ENCODE measurements at places on chromosomes 4 and X. TPM values are rescaled to one million over a fixed set of nuclear protein-coding genes. Genes with fewer than 3 reads are reported as not detected.
A peak's percentile ranks its signal among the peaks of the same experiment; 100 is the strongest.

DNA sequence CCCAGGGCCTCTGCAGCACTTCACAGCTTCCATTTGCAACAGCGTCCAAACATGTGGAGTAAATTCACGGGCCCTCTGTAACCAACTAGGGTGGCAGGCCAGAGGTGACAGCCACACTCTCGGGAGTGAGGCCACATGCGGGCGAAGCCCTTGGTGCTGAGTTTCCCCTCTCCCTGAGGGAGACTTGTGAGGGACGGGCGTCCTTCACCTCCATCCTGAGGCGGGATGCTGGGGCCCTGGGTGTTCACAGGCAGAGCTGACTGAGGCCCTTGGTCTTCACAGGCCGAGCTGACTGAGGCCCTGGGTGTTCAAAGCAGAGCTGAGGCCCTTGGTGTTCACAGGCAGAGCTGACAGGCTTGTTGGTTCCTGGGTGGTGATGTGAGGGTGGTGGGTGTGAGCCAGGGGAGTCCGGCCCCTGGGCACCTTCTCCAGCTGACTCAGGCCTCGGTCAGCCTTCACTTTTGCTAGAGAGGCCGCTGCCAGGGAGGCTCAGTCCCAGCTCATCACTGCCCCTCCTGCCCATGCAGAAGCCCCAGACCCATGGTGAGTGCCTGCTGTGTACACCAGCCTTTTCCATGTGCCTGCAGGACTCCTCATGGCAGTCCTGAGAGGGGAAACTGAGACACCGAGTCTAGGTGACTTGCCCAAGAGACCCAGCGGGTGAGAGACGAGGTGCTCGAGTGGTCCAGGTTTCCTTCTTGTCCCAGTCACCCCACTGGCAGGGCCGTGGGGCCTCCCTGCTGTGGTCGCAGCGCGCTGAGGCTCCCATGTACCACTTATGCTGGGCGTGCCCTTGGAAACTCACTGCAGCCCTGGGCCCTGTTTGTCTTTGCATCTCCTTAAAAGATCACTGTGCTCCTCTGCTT, 8.5 kb downstream of the WFS1 start:
- DNase-seq: no peak

DNA sequence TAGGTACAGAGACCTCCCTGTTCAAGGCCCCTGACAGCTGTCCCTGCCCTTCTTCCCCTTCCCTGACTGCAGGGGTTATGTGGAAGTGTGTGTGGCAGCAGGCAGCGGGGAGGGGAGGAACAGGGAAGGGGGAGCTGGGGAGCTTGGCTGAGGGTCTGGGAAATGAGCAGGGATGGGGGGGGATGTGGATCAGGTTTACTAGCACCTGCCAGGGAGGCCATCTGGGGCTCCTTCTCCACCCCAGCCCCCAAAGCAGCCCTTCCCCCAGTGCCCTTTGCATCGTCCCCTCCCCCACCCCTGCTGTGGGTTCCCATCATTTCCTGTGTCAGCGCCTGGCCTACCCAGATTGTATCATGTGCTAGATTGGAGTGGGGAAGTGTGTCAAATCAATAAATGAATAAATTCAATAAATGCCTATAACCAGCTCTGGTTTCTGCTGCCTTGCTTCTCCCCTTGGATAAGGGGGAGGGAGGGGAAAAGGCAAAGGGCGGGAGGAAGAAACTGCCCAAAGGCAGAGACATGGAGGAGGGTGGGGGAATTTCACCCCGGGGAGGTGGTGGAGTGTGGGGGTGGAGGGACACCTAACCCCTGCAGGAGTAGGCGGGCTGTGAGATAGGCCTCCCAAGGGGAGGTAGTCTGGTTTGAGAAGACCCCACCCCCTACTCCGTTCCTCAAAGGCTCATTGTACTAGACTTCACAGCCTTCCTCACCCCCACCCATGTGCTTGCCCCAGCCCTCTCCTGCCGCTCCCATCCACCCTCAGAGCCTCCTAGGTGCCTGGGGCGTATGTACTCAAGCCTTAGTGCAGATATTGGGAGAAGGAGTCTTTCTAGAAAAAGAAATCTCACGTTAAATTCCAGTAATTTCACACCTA, 3.2 kb downstream of the CXorf65 start:
- DNase-seq: peak; percentile 56

- DNase-seq: no peak
Observed at GRCh38 chr4:107877361-107877760, 52.6 kb downstream of the SGMS2 start.

- DNase-seq: peak; percentile 47
Observed at GRCh38 chr4:81466841-81467671, 4.7 kb downstream of the RASGEF1B start.

GRCh38 chrX:119516157-119516702, 48.0 kb downstream of the SLC25A5 start:
- DNase-seq: peak; percentile 49

GRCh38 chr4:74805601-74806000, 11.3 kb upstream of the BTC start:
- no peak for DNase-seq

- DNase-seq: no peak
Observed at GRCh38 chr4:130043732-130044160, 947.8 kb downstream of the C4orf33 start.

- no peak for DNase-seq
Observed at GRCh38 chr4:15683143-15683495, 1.5 kb downstream of the FAM200B start.

GRCh38 chr4:153345012-153345981, 809 bp downstream of the MND1 start:
- peak; percentile 60 for DNase-seq

- no peak for DNase-seq
Observed at GRCh38 chr4:12827966-12828365, 656.2 kb downstream of the RAB28 start.

DNA sequence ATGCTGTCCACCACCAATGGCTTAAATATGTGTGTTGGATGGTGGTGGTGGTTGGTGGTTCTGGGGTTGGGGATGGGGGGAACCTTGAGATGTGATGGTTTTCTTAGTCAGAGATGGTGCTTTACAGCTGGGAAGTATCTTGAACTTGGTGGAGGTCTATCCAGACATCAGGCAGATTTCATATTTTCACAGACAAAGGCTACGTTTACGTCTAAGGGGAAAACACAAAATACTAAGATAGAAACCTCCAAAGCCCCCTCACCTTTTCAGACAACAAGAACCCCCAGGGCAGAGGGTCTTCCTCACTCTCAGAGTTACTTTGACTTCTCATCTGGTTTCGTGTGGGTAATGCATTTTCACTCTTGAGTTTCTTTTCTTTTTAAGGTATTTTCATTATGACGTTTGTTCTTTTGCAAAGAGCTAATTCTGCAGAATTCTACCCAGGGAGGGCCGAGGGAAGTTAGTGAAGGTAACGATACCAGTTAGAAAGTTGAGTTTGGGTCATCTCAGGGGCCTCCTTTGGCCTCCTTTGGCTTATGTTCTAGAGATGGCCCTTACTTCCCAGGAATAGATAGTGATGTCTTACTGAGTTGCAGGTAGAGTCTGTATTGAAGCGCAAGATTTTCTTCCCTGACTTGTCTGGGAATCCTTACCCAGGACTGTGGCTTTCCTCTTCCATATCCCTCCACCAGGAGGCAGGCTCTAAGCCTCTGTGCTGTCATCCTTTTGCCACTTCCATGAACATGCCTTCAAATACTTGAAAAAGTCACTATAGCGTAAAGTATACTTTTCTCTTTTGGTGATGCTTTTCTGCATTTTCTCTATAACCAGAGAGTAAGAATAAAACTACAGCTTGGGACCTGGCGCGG, 31.9 kb downstream of the RHOH start:
- DNase-seq: peak; percentile 49

DNA sequence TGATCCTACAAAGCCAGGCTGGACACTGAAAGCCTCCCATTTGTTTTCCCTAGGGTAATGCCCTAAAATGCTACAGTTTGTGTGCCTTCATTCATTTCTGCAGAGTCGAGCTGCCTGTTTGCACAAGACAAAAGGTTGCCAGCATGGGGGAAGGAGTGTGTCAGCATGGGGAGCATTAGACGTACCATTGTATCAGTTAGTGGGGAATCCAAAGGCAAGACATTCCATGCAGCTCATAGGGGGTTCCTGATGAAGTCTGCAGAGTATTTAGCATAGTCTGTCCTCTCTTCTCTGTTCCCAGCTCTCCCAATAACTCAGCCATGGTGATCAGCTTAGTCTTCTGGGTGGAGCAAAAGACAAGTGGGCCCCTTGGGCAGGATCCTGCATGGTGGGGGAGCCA, 276.9 kb upstream of the PCDH7 start:
- peak; percentile 37 for DNase-seq

DNA sequence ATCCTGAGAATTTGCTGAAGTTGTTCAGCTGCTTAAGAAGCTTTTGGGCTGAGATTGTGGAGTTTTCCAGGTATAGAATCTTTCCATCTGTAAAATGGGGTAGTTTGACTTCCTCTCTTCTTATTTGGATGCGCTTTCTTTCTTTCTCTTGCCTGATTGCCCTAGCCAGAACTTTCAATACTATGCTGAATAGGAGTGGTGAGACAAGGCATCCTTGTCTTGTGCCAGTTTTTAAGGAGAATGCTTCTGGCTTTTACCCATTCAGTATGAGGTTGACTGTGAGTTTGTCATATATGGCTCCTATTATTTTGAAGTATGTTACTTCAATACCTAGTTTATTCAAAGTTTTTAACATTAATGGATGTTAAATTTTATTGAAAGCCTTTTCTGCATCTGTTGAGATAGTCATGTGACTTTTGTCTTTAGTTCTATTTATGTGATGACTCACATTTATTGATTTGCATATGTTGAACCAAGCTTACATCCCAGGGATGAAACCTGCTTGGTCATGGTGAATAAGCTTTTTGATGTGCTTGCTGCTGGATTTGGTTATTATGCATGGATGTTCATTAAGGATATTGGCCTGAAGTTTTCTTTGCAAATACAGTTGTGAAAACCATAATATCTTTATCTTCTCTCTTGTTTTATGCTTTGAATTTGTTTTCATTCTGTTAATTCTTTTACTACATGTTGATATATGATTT, 573.8 kb upstream of the NDST4 start:
- DNase-seq: no peak

DNA sequence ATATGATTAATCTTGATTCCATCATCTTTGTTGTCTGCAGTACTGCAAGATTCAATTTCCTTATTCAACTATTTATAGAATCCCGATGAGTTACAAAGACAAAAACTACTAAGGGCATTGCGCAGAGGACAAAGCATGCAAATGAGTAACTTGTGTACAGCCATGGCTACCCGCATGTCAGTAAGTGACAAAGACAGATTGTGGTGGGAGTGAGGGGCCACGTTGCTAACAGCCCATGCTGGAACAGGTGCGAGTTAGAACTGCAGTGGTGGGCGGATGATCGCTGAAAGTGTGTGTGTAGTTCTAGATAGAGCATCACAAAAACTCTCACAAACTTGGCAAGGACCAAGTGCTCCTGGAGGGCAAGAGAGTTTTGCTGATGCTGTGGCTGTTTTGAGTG, 49.5 kb downstream of the ACOX3 start:
- DNase-seq: no peak

COL4A5 gene
- total RNA-seq: 49.1 TPM

ABCG2 gene
- 1.7 TPM for total RNA-seq

CLDN22 gene
- not detected for total RNA-seq

EREG gene
- not detected for total RNA-seq
